ENCODE measurements at places on chromosomes 2 and 18.

DNA sequence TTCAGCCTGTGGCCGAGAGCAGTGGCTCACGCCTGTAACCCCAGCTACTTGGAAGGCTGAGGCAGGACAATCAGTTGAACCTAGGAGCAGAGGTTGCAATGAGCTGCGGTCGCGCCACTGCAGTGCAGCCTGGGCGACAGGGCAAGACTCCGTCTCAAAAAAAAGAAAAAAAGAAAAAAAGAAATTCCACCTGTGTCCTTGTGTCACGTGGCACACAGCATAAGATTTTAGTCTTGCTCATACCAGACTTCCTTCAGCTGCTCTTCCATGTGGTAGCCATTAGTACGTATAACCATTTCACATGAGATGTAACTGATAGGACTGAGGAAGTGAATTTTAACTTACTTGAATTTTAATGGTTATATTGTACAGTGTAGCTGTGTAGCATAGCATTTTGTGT lies 4.0 kb downstream of the NOP58 start:
- peak overlapping the region; percentile 54 for H3K4me3 ChIP-seq
- H3K27ac ChIP-seq: peak overlapping the region; percentile 49
- H3K36me3 ChIP-seq: peaks cover 27% of the 10 kb centered on the region
- DNase-seq: no peak

- H3K4me1 ChIP-seq: no peaks in the 10 kb centered on the region
- H3K36me3 ChIP-seq: no peaks in the 10 kb centered on the region
- no peak overlapping the region for H3K4me3 ChIP-seq
- peaks cover 5% of the 10 kb centered on the region for H3K27me3 ChIP-seq
Observed at GRCh38 chr2:85502720-85503119, 36.2 kb upstream of the MAT2A start.

DNA sequence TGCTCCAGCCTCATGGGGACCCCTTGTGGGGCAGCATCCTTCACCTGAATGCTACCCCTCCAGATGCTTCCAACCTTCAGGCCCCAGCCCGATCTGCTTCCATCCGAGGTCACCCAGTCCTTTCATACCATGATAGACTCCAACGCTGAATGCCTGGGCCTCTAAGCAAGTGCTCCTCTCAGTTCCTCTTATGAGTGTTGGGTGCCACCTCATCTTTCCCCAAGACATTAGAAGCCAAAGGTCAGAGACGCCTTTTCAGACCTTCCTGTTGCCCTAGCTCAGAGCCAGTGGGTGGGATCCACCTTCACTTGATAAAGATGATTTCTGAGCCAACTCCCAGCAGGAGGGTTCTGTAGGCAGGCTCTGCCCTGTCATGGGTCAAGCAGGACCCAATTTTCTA lies 174.5 kb upstream of the MGAT5 start:
- H3K36me3 ChIP-seq: no peaks in the 10 kb centered on the region
- peaks cover 2% of the 10 kb centered on the region for H3K27me3 ChIP-seq
- no peaks in the 10 kb centered on the region for H3K4me1 ChIP-seq
- H3K27ac ChIP-seq: no peak overlapping the region

DNA sequence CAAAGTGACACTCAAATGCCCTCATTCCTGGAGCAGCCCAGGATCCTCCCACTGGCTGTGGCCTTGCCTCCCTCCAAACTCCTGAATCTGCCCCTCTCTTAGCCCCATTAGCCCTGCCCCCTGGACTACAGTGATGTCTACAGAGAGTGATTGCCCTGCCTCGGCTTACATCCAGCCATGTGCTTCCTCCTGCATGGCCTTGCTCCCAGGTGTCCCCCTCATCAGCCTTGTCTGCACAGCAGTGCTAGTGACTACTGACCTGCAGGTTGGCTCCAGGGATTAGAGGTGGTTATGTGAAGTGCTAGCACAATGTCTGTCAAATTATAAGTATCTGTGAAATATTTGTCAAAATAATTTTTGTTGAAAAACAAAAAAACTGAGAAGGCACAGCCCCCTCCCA lies 259.1 kb upstream of the MYT1L start:
- H3K36me3 ChIP-seq: no peaks in the 10 kb centered on the region
- no peaks in the 10 kb centered on the region for H3K4me1 ChIP-seq
- H3K4me3 ChIP-seq: no peak overlapping the region
- no peak for DNase-seq

GRCh38 chr2:30981510-30981909 lies 156.7 kb downstream of the GALNT14 start:
- H3K27ac ChIP-seq: no peak overlapping the region
- no peak overlapping the region for H3K4me3 ChIP-seq
- DNase-seq: no peak
- H3K4me1 ChIP-seq: no peaks in the 10 kb centered on the region
- H3K27me3 ChIP-seq: no peaks in the 10 kb centered on the region

DNA sequence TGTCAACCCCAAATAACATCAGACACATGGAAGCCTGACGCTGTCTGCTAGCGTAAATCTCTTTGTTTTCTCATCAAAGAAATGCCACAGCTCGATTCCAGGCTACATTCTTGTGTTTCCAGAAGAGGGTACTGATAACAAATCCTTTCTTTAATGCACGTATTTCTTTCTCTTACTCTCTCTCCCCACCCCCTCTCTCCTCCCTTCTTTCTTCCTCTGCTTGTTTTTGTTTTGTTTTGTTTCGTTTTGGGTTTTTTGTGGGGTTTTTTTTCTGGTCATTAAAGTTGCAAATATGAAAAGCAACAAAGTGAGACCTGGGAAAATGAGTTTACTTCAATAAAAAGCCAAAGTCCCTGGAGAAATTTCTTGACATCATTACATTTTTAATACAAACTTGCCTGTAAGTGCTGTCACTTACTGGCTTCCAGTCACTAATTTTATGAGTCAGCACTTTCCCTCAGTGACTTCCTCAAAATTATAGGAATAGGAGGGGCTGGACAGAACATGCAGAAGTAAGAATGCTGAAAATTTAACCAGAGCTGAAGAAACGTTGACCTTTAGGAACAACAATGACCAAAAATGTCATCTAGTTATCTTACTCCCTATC lies 106.7 kb upstream of the NABP1 start:
- peaks cover 29% of the 10 kb centered on the region for H3K27me3 ChIP-seq
- peak overlapping the region; percentile 78 for H3K27ac ChIP-seq
- DNase-seq: no peak
- peak overlapping the region; percentile 75 for H3K4me3 ChIP-seq
- peaks cover 36% of the 10 kb centered on the region for H3K4me1 ChIP-seq

GRCh38 chr2:11870584-11870983 lies 124.2 kb downstream of the LPIN1 start:
- no peak overlapping the region for H3K4me3 ChIP-seq
- no peaks in the 10 kb centered on the region for H3K4me1 ChIP-seq
- H3K27ac ChIP-seq: no peak overlapping the region
- DNase-seq: no peak
- H3K36me3 ChIP-seq: no peaks in the 10 kb centered on the region
- H3K27me3 ChIP-seq: peaks cover 10% of the 10 kb centered on the region

GRCh38 chr2:61184263-61184662 lies 22.3 kb downstream of the C2orf74 start:
- H3K27me3 ChIP-seq: no peaks in the 10 kb centered on the region
- H3K4me3 ChIP-seq: no peak overlapping the region
- no peak overlapping the region for H3K27ac ChIP-seq
- DNase-seq: no peak

DNA sequence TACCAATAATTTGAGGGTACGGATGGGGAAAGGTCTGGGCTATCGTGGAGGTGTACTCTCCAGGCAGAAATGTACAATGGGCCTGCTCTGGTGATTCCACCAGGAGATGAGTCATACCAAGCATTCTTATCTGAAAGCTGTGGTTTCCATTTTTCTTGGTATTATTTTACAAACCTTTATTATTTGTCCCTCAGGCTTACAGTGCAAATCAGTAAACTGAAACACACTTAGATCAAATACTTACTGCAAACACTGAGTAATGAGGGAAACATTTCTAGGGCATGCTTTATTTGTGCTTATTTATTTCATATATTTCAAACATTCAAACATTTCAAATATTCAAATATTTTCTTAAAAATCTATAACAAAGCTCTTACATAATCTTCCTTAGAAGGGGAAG lies 319.8 kb downstream of the RND3 start:
- no peak overlapping the region for H3K27ac ChIP-seq
- no peak for DNase-seq
- no peaks in the 10 kb centered on the region for H3K36me3 ChIP-seq

DNA sequence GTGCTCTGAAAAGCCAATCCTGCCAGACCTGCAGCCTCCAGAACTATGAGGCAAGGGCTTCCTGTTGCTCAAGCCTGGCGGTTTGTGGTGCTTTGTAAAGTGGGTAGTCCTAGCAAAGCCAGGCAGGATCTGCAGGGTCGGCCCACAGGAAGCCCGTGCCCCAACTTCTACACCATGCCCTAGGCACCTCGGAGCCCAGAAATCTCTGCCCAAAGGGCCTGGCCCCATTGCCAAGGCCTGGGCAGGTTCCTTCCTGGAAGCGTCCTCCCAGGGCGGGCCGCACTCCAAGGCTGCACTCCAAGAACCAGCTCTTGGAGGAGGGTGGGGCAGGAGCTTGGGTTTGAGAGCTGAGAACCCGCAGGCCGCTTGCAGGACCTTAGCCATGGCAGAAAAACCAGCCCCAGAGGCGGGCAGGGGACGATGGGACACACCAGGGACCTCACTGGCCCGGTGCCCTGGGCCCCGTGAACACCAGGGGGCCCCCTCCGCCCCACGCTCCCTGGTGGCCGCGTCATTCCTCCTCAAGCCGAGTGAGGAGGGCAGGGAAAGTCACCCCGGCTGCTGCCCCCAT lies 37.2 kb upstream of the ID2 start:
- H3K4me3 ChIP-seq: no peak overlapping the region
- no peak for DNase-seq
- no peak overlapping the region for H3K27ac ChIP-seq
- no peaks in the 10 kb centered on the region for H3K36me3 ChIP-seq
- peaks cover 2% of the 10 kb centered on the region for H3K4me1 ChIP-seq
- peaks cover 7% of the 10 kb centered on the region for H3K27me3 ChIP-seq

GRCh38 chr2:168594778-168595177 lies 138.7 kb downstream of the CERS6 start:
- DNase-seq: no peak
- H3K27ac ChIP-seq: no peak overlapping the region

GRCh38 chr2:16334886-16335603 lies 330.6 kb downstream of the CYRIA start:
- H3K4me3 ChIP-seq: no peak overlapping the region
- no peaks in the 10 kb centered on the region for H3K27me3 ChIP-seq
- no peaks in the 10 kb centered on the region for H3K36me3 ChIP-seq
- no peak overlapping the region for H3K27ac ChIP-seq

DNA sequence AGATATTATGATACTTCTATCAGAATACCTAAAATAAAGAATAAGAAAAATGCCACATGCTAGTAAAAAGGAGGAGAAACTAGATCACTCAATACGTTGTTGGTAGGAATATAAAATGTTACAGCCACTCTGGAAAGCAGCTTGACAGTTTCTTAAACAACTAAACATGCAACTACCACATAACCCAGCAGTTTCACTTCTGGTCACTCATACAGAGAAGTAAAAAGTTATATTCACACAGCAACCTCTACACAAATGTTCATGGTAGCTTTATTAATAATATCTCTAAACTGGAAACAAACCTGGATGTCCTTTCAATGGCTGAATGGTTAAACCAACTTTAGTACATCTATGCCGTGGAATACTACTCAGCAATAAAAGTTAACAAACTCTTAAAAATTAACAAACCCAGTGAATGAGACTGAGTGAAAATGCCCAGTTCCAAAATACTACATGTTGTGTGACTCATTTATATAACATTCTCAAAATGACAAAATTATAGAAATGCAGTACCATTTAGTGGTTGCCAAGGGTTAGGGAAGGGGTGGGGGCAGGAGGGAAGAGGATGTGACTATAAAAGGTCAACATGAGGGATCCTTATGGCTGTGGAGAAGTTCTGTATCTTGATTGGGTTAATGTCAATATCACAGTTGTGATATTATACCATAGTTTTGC lies 124.1 kb downstream of the MMADHC start:
- H3K4me3 ChIP-seq: no peak overlapping the region
- H3K27me3 ChIP-seq: peaks cover 2% of the 10 kb centered on the region
- H3K4me1 ChIP-seq: no peaks in the 10 kb centered on the region
- no peaks in the 10 kb centered on the region for H3K36me3 ChIP-seq
- H3K27ac ChIP-seq: no peak overlapping the region

DNA sequence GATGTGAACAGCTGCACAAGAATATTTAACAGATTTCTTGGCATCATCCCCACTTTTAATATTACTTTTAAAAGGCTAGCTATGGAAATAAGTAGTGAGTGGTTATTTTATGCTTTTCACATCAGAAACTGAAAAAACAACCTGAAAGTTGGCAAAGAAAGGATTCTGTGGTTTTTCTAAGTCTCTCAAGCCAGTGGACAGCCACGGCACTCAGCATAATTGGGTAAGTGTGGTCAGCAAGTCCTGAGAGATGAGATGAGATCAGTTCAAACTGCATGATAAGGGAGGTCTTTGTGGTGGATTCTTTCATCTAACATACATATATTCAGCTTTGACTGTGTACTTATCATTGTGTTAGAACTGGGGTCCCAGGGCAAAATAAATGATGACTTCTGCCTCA lies 105.2 kb downstream of the LYPD6B start:
- no peak overlapping the region for H3K27ac ChIP-seq
- H3K4me1 ChIP-seq: no peaks in the 10 kb centered on the region
- DNase-seq: no peak

DNA sequence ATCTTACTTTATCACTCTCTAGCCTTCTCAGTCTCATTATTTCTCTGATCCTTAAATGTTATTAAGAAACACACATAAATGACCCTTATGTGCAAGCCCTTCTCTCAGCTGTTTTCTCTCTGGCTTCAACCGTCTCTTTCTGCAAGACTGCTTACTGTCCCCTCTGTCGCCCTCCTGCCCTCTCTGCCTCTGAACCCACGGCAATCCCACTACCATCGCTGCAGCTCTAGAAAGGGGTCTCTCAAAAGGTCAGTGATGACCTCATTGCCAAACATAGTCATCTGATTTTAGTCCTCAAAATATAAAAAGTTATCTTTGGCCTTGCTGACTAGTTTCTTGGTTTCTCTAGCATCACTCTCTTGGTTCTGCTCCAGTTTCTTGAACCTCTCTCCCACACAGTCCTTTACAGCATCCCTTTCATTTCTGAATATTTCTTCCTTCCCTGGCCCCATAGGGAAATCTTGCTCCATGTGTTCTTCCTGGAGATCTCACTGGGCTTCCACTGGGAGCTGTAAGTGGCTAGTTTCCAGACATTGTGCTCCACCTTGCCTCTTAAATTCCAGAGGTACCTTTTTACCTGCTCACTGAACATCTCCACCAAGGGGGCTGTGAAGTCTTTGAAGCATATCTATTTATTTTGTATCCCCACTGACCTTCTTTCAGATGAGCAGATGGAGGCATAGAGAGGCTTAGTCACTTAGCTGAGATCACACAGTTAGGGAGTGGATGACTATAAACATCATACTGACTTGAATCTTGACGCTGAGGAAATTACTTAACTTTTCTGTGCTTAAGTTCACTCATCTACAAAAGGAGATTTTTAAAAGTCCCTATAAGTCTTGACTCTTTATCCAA lies 96.2 kb downstream of the PDE1A start:
- no peaks in the 10 kb centered on the region for H3K4me1 ChIP-seq
- no peaks in the 10 kb centered on the region for H3K36me3 ChIP-seq
- H3K27me3 ChIP-seq: no peaks in the 10 kb centered on the region
- no peak for DNase-seq
- no peak overlapping the region for H3K4me3 ChIP-seq

Data from activated T-helper 2 cell treated with anti-CD3 and anti-CD28 coated beads, Interferon-gamma antibody, Interleukin-2, Interleukin-4, amounts not matched to agents 10 μg/mL and 5 μg/mL and 100 μg/mL, durations not matched to agents 14 hours and 24 hours and 36 hours (primary cell).